ENCODE measurements at places on chromosomes 6 and 20.

DNA sequence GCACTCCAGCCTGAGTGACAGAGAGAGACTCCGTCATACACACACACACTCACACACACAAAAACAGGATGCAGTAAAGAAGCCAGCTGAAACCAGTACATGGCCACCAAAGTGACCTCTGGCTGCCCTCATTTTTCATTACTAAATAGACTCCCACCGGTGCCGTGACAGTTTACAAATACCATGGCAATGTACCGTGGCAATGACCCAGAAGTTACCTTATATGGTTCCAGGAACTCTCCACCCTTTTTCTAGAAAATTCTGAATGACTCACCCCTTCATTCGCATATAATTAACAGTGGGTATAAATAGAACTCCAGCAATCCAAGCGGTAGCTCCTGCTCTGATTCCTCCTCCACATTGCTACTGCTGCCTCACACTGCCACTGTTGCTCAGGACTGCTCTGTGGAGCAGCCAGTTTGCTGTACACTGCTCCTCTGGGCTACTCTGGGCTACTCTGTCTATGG, 57.7 kb downstream of the SNX5 start:
- no peak for DNase-seq

DNA sequence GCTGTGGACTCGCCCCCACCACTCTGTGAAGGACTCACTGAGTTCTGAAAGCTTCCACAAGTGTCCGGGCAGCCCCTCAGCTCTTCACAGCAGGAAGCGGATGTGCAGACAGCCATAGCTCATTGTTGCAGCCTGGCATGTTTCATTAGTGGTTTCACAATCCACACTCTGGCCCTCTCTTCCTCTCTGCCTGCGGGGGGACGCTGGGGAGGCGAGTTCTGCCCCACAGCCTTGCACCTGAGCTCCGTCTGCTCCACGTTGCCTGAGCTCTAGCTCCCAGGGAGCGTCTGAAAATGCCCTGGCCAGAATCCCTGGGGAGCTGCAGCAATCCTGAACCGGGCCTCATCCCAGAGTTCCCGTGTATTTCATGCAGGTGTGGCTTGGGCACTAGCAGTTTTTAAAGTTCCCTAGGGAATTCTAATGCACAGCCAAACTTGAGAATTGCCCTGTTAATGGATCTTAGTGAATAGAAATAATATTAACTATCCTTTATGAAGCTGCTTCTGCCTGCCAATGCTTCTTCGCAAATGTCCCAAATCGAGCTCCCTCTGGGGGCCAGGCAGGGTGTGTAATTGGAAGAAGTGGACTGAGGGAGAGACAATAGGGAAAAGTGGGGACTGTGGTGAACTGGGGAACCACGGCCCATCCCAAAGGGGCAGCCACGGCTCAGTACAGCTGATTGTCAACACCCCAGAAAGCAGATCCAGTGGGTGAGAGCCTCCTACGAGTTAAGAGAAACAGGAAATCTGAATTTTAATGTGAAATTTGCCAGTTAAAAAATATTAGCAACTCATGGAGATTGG, 51.5 kb downstream of the CTCFL start:
- DNase-seq, result no peak

DNA sequence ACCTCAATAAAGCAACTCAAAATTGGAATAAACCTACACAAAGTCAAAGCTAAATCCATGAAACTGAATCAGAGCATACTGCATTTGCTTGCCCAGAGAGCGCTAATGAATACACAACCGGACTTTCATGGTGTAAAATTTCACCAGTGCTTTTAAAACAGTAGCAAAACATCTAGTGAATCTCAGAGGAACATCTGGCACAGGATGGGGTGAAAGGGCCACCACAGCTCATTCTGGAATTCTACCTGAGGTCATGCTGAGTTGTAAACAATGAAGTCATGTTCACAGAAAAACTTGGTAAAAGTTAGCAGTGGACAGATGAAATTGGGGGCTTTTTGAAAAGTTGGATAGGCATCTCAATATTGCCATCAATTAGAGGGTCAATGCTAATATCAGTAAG, 125.6 kb upstream of the STXBP5 start:
- no peak for DNase-seq

DNA sequence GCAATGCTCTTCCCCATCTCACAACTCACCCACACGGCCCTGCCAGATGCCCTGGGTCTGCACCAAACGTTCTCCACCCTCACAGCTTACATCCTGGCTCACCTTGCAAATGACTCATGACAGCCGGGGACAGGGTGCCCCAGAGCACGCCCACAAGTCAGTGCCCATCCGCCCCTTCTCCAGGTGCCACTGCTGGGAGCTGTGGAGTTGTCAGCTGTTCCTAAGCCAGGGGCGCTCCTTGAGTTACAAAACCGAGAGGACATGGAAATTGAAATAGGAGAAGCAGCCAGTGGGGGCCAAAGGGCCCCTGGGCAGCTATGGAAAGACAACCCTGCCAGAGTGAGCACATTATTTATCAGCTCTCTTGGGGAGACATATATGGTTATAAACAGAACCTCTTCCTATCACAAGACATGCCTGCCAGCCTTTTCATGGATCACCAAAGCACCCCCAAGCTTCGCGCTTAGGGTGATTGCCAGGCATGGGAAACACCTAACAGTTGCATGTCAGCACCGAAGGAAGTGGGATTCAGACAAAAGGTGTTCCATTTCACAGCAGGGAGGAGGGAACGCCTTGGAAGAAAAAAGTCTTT, 236.8 kb downstream of the LY86 start:
- DNase-seq, result no peak

DNA sequence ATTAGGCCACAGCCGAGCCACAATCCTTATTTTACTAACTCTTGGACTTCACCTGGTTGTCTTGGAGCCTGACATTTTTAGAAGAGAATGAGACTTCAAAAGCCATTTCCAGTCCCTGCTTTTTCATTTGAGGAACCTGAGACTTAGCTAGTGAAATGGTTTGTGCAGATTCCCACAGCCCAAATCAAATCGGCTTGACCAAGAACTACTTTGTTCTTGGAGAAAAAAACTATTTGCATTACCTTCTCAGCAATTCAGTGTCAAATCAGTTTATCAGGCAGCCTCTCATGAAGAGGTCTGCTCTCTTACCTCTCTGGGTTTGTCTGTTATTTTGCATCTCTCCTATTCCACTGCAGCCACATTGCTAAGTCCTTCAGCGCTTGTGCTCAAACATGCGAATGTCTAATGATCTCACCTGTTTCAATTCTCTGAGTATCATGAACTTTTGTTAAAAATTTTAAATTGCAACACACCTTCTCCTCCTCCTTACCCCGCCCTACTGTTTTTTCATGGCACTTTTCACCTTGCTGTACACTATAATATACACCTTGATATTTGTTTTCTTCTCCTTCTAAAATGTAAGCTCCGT, 573 bp upstream of the IFNGR1 start:
- no peak for DNase-seq

DNA sequence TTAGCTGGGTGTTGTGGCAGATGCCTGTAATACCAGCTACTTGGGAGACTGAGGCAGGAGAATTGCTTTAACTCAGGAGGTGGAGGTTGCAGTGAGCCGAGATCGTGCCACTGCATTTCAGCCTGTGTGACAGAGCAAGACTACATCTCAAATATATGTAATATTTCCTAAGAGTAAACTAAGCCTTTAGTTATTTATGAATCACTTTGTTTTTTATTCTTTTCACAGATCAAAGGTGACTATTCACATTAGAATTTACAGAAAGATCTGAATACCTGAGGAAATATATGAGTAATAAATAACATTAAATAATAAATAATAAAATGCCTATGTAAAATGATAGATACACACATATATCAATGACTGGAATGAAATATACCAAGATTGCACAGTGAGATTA, 630.8 kb upstream of the IMPG1 start:
- no peak for DNase-seq

DNA sequence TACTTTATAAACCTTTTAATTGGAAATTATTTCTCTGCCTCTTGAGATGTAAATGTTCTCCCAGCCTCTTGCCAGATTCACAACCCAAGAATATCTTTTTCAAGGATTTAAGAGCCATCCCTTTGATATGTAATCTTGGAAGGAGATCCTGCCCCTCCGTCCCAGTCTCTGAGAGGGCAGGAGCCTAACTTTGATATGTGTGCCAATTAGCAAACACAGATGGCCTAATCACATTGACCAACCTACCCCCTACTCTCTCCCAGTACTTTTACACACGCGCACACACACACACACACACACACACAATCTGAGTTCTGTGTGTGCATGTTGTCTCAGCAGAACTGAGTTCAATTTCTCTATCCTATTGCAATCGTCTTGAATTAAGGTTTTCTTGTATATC, 623.8 kb downstream of the PHF3 start:
- DNase-seq, result no peak

DNA sequence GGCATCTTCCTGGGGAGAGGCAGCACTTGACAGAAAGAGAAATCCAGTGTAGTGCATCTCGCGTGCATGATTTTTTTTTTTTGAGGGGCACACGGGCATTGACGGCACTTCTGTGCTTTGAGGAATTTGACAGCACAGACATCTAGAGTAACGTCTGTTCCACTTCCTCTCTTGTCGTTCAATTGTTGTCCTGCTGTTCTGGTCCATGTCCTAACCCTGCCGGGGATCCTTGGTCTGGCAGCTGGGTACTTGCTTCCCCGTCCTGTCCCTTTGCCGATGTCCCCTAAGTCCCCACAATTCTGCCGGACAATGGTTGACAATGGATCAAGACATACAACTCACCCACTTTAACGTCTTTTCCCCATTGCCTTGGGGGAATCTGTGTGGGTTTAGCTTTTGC, 46.0 kb upstream of the NAA20 start:
- DNase-seq, result no peak

DNA sequence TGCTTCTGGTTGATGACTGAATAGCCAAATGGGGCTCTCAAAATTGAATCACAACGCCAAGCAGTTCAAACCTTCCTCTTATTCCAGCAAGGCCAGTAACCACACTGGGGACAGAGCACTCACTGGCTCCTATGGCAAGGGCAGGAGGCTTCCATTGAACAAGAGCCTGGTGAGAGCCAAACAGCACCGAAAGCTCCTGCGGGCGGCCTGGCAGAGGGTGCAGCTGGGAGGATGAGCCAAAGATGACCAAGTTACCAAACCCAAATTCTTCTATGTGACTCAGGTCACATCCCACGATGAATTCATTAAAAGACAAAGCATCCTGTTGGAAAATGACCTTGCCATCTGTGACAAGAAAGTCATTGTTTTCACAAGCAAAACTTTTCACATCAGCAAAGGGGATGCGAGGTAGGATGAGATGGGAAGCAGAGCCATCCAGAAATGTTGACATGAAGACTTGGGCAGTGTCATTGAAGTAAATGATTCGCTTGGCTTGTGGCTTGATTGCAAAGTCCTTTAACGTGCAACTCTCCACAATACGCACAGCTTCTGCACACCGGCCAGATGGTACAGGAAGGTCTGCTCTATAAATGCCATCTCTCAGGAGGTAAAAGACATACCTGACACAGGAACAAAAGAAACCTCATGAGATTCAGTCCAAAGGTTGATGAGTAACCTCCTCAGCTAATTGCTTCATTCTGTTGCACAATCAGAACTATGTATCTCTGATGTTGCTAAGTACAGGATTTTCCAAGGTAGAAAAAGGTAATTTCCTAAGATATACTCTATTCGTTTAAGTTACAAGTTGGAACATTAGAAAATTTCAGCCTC, 36.3 kb downstream of the ROS1 start:
- no peak for DNase-seq

GRCh38 chr6:136914947-136915346, 7.2 kb upstream of the SLC35D3 start:
- no peak for DNase-seq

- DNase-seq, result no peak
Observed at GRCh38 chr6:137097057-137097456, 52.3 kb upstream of the IL20RA start.

GRCh38 chr20:55342822-55343221, 662.5 kb downstream of the CBLN4 start:
- DNase-seq, result no peak

DNA sequence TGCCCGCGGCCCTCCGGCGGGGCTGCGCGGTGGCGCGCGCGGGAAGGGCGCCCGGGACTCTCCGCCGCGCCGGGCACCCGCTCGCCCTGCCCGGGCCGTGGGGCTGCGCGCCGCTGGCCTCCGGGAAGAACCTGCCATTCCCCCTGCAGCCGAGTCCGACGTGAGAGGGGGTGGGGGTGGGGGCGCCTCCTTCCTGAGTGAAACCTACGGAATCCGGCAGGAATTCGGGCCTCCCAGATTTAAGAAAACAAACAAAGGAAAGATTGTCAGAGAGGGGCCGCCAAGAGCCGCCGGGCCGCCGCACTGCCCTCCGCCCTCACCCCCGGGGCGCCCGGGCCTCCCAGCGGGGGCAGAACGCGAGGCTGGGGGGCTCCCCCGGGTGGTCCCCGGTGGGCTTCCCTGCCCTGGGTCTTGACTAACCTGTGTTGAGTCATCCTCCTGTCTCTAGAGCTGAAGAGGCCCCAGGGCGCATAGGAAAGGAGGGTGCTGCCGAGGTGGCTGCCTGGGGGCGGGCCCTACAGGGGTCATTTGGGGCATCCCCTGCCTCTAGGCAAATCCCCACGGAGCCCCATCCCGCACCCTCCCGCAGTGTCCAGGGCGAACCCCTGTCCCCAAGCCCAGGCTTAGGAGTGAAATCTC, 42.2 kb upstream of the FOXP4 start:
- DNase-seq, result no peak

- no peak for DNase-seq
Observed at GRCh38 chr20:32681175-32682084, 7.7 kb upstream of the C20orf203 start.

DNA sequence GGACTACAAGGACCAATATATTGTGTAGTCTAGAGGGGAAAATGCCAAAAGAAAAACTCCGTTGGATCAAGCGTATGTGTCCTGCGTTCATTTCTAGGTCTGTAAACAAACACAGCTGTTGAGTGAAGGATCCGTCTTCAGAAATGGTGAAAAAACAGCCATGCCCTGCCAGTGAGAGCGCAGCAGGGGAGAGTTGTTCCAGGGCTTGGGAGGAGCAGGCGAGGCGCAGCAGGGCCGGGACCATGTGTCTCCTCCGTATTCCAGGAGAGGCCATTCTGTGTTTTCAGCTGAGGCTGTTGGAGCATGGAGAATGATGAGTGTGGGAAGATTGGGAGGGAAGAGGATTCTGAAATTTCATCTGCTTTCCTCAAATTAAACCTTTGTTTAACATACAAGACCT, 38.0 kb downstream of the BMP6 start:
- DNase-seq, result no peak

- no peak for DNase-seq
Observed at GRCh38 chr6:63553208-63553607, 19.1 kb upstream of the LOC128125822 start.

GRCh38 chr6:163634211-163635171, 220.0 kb downstream of the QKI start:
- DNase-seq, result no peak

GRCh38 chr6:109081516-109082187, 13.0 kb downstream of the SESN1 start:
- DNase-seq, result no peak

- no peak for DNase-seq
Observed at GRCh38 chr6:42396720-42397119, 55.0 kb downstream of the TRERF1 start.

GRCh38 chr6:30641048-30641447, 5.9 kb upstream of the C6orf136 start:
- no peak for DNase-seq

GRCh38 chr20:1291191-1291741, 25.2 kb downstream of the SNPH start:
- no peak for DNase-seq
